ENCODE measurements at places on chromosomes 16 and 17. TPM values are rescaled to one million over a fixed set of nuclear protein-coding genes. Genes with fewer than 3 reads are reported as not detected.

GRCh38 chr17:19573075-19573474 lies 39.4 kb downstream of the SLC47A1 start:
- no peak for DNase-seq
- no peaks in the 10 kb centered on the region for H3K36me3 ChIP-seq
- no peak overlapping the region for H3K27ac ChIP-seq
- H3K4me3 ChIP-seq: no peak overlapping the region
- H3K4me1 ChIP-seq: peaks cover 14% of the 10 kb centered on the region

DNA sequence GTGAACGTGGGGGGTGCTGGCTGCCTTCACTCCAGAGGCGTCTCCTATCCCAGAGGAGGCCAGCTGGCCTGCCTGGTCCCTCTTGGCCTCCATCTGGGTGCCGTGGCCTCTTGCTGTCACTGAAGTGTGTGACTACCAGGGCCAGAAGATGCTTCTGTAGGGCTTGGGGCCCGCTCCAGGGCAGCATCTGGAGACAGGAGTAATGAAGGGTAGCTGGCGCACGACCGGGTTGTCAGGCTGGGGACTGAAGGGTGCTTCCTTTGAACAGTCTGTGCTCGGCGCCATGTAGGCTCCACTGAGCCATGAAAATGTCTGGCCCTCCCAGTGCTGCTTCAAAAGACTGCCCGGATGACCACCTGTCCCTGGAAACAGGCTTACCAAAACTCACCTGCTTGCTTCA lies 31.3 kb downstream of the ASIC2 start:
- DNase-seq: no peak
- no peak overlapping the region for H3K27ac ChIP-seq
- H3K27me3 ChIP-seq: no peaks in the 10 kb centered on the region

DNA sequence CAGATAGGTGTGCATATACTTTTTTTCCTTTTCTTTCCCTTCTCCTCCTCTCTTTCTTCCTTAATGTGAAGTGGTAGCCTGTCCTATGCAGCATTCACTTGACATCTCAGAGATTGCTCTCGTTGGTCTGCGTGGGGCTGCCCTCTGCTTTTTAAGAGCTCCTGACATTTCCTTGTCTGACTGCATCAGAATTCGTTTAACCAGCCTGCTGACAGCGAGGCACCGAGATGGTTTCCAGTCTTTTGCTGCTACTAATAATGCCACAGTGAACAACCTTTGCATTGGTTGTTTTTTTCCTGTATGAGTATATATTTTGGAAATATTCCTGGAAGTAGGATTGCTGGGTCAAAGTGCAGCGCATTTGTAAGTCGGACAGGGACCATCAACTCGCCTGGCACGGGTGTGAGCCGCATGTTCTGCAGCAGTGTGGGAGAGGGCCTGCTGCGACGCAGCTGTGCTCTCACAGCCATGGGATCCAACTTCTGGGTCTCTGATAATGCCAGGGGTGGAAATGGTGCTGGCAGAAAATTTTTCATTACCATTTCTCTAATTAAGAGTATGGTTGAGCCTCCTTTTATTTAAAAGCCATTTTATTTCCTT lies 154.3 kb downstream of the SNX29 start:
- no peak overlapping the region for H3K27ac ChIP-seq
- no peaks in the 10 kb centered on the region for H3K27me3 ChIP-seq
- H3K4me1 ChIP-seq: no peaks in the 10 kb centered on the region
- no peaks in the 10 kb centered on the region for H3K36me3 ChIP-seq
- DNase-seq: no peak
- no peak overlapping the region for H3K4me3 ChIP-seq

GRCh38 chr16:4407543-4408322 lies 8.7 kb downstream of the CORO7 start:
- no peaks in the 10 kb centered on the region for H3K27me3 ChIP-seq
- no peak for DNase-seq
- peaks cover 9% of the 10 kb centered on the region for H3K4me1 ChIP-seq
- no peak overlapping the region for H3K4me3 ChIP-seq

GRCh38 chr17:39462631-39463375 lies 1.5 kb downstream of the CDK12 start:
- no peak for DNase-seq
- peak overlapping the region; percentile 73 for H3K4me3 ChIP-seq
- peak overlapping the region; percentile 96 for H3K27ac ChIP-seq
- H3K4me1 ChIP-seq: peaks cover 45% of the 10 kb centered on the region

GRCh38 chr17:69427486-69428197 lies 13.1 kb downstream of the MAP2K6 start:
- H3K4me1 ChIP-seq: peaks cover 18% of the 10 kb centered on the region
- H3K4me3 ChIP-seq: no peak overlapping the region
- no peak overlapping the region for H3K27ac ChIP-seq
- no peaks in the 10 kb centered on the region for H3K36me3 ChIP-seq
- no peaks in the 10 kb centered on the region for H3K27me3 ChIP-seq

The EFCAB13 gene
- 4.2 TPM for total RNA-seq

The VPS9D1 gene
- total RNA-seq: 10.1 TPM

The ABI3 gene
- total RNA-seq: 11.0 TPM

The KRT33A gene
- 1.5 TPM for total RNA-seq

The ADAD2 gene
- not detected for total RNA-seq

The PPY gene
- not detected for total RNA-seq

All from vagina (tissue), 2 donors.